ENCODE measurements at places on chromosomes 5 and 9.

GRCh38 chr5:80725446-80725845, 70.7 kb upstream of the DHFR start:
- DNase-seq, result no peak

- DNase-seq, result no peak
Measured at GRCh38 chr9:68704498-68704813, 584 bp upstream of the PIP5K1B start.

DNA sequence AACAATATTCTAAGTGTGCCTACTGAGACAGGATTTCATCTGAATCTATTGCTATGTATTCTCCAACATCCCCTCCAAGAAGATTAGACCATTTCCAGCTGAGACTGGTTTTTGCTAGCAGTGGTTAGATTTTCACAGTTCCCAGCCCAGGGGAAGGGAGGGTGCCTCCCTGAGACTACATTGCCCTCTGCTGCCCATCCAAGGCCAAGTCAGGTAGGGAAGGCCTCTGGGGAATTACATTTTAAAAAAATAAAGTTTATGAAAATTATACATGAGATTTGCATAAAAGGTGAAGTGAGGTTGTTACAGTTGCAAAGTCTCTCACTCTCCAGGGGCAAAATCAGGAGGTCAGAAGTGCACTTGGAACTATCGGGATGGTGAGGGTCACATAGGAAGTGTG, 28.0 kb upstream of the SYK start:
- DNase-seq, result no peak

GRCh38 chr5:154999865-155000264, 13.7 kb upstream of the KIF4B start:
- DNase-seq, result no peak

DNA sequence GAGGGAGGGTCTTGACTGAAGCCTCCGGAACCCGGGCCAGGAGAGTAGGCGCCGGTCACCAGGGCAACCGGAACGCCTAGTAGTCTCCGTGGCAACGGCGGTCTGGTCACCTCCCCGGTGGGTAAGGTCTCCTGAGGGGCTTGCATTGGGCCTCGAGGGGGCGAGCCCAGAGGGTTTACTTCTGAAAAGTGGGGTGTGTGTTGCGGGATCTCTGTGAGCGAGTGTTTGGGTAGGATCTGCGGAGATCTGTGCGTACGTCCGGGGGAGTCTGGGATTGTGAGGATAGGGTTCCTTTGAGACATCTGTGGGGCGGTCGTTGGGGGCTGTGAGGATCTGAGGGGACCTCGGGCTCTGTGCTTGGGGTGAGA, at the start of gene FAM221B:
Gene FAM221B (minus strand): TSS at position 17 of the 368 bp plus-strand sequence. CDS start 2,571 bp downstream, outside the sequence.
- DNase-seq, result no peak

DNA sequence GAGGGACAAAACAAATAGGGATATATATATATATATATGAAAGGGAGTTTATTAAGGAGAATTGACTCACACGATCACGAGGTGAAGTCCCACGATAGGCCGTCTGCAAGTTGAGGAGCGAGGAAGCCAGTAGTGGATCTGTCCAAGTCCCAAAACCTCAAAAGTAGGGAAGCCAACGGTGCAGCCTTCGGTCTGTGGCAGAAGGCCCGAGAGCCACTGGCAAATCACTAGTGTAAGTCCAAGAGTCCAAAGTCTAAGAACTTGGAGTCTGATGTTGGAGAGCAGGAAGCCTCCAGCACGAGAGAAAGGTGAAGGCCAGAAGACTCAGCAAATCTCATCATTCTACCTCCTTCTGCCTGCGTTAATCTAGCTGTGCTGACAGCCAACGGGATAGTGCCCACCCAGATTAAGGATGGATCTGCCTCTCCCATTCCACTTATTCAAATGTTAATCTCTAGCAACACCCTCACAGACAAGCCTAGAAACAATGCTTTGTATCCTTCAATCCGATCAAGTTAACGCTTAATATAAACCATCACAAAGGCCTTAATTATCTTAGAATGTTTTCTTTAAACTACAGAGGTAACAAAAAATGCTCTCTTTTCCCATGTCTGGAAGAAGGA, 23.8 kb upstream of the DAB2 start:
- no peak for DNase-seq

GRCh38 chr5:56012281-56012963, 17.7 kb upstream of the IL6ST start:
- no peak for DNase-seq
